ENCODE measurements at places on chromosomes 3 and 15.
A peak's percentile ranks its signal among the peaks of the same experiment; 100 is the strongest.

DNA sequence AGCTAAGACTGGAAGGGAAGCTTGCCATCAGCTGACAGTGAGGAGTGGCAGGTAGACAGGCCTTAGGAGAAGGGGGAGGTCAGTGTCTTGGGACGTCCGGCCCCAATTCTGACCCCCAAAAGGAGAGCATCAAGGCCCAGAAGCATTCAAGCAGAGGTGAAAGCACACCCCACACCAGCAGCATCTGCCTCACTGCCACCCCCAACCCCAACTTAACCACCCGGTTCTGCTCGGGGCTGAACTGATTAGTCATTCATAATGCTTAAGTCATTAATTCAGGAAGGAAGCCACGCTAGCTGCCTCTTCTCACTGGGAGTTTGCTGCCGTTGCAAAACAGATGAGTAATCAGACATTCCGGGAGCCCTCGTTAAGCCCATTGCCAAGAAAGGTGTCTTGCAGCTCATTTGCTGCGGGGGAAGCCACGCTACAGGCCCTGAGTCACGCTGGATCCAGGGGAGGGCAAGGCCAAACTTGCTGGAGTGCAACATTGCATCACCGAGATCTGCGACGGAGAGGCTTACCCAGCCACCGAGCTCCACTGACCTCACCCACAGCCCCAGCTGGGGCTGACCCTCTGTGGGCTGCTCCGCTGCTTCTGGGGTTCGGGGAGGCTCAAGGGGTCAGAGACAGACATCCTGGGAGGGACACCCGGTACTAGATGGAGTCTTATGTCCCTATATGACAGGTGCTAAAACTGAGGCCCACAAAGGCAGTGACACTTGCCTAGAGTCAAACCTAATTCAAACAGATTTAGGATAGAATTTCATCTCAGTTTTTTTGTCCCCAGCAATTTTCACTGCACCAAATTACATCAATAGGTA lies 46.4 kb upstream of the HES1 start:
- DNase-seq, result peak; percentile 71

DNA sequence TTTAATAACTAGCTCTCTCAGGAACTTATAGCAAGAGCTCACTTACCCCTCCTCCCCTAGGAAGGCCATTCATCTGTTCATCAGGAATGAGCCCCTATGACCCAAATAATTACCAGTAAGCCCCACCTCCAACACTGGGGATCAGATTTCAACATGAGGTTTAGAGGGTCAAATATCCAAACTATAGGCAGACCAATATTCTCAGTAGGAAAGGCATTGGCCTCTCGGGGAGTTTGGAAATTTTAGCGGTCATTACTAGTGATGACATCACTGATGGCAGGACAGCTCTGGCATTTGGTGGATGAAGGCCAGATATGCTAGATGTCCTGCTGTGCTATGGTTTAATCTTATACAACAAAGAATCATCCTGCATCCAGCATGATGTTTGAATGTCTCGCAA lies 15.2 kb upstream of the CD47 start:
- DNase-seq, result no peak

- no peak for DNase-seq
Measured at GRCh38 chr3:5231487-5231886, 44.0 kb downstream of the EDEM1 start.

GRCh38 chr3:145951441-145951840 lies 209.5 kb downstream of the PLOD2 start:
- no peak for DNase-seq

GRCh38 chr3:159417761-159418160 lies 570.9 kb upstream of the IL12A start:
- DNase-seq, result no peak

- DNase-seq, result no peak
Measured at GRCh38 chr15:66001717-66002426, 132.6 kb downstream of the RAB11A start.

- DNase-seq, result no peak
Measured at GRCh38 chr3:66320390-66320789, 99.6 kb downstream of the SLC25A26 start.

- no peak for DNase-seq
Measured at GRCh38 chr15:67836477-67836876, 3.4 kb downstream of the RNU6-1 start.

DNA sequence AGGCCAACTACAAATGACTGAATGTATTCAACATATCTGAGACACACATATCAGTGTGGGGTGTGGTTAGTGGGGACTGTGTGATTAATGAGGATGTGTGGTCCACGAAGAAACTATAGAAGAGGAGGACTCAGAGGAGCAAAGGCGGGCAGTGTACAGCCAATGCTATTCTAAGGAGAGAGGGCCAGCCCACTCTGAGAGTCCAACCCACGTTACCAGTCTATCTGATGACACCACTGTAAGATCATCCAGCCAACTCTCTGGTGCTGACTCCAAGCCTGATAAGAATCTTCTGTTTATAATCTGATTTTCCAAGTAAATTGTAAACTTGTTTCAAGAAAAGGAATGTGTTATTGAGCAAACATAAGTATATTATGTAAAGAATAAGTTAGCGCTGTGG lies 47.2 kb downstream of the MCF2L2 start:
- DNase-seq, result no peak

DNA sequence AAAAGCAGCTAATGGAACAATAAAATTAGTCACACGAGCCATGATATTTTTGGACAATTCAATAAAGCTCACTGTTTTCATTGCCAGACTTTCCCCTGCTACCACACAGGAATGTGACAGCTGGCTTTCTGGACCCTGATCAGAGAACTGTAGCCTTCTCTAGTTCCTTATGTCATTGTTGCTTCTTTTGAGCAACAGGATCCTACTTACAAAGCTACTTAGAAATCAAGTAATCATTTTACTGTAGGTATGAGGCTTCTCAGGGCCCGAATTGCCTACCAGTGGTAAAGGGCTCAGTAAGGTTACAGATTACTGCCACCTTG lies 94.3 kb upstream of the AADACL2 start:
- no peak for DNase-seq

DNA sequence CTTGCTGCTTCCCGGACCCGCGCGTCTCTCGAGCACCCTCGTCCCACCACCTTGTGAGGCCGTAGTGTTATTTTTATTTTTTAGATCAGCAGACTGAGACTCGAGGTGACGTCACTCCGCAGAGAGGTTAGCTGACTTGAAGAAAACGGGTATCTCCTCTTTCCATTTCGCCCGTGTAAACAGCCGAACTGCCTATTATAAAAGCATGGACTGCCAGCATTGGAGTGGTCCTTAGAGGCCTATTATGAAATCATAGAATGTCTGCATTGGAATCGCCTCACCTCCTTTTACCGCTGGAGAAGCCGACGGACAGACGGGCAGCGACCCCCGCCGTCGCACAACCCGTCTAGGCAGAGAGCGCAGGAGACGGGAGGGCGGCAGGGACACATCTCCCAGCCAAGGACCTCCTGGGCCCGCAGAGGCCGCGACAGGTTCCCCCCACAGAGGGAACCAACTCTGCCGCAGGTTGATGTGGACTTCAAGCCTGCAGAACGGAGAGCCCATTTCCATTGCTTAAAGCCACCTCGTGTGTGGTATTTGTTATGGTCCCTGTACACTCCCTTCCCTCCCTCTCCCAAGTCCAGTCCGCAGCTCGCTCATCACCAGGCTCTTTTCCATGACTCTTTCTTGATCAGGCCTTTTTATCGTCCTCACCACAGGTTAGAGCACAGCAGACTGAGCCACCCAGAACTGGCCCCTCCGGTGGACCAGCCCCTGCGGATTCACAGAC lies 540 bp upstream of the PPP1R2 start:
- DNase-seq, result peak; percentile 73

DNA sequence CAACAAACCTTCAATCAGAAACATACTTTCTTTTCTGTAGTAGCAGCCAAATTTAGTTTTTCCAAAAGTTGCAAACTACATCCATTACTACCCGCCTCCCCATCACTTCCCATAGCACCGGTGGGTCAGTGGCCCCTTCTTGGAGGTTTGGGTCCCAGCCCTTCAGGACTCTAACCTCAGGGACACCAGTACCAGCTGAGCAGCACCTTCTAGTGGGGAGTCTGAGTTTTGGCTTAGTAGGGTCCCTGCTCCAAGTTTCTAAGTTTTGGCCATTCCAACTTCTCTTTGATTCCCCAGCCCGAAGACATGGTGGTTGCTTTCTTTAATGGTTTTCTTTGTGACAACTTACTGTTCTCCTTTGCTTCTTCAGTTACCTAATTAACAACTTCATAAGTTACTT lies 160.6 kb downstream of the ECT2 start:
- no peak for DNase-seq

- DNase-seq, result no peak
Measured at GRCh38 chr3:144175644-144176425, 204.2 kb downstream of the DIPK2A start.

GRCh38 chr3:165191491-165191890 lies 4.7 kb downstream of the SLITRK3 start:
- DNase-seq, result no peak

GRCh38 chr3:30804984-30805383 lies 89.5 kb downstream of the GADL1 start:
- DNase-seq, result no peak

DNA sequence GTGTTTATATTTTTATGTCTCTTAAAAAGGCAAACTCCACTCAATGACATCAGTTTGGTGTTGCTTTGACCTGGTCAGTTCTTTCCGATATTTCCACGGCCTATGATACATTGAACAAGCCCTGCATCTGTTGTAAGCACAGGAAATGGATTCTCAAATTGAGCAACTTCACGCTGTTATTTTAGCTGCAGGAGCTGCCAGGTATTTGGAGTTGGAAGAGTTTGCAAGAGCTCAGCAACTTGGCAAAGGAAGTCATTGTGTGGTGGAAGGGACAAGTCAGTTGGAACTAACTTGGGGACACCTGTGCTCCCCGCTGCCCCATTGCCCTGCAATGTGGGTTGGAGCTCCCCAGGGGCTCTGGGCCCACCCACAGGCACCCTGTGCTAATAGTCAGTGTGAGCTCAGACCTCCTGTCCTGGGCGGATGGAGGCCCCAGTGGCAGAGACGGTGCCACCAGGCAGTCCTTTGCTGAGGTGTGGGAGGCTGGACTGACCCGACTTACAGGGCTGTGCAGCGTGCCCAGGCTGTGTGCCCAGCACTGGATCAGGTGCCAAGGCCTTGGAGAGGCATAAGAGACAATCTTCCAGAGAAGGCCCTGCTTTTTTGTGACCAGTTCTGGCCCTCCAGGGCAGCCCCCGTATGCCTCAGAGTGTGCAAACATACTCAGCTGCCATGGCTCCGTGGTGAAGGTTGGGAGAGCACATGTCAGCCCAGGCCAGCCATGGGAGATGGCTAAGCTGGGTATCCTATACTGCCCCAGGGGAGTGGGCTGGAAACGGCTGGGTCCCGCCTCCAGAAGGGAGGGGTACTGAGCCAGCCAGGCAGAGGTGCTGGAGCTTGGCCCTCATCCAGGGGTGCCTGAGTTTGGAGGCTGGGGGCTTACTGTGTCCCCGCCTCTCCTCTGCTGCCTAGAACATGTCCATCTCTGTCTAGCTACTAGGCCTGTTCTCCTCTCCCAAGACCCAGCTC lies 43.5 kb downstream of the KY start:
- DNase-seq, result no peak

DNA sequence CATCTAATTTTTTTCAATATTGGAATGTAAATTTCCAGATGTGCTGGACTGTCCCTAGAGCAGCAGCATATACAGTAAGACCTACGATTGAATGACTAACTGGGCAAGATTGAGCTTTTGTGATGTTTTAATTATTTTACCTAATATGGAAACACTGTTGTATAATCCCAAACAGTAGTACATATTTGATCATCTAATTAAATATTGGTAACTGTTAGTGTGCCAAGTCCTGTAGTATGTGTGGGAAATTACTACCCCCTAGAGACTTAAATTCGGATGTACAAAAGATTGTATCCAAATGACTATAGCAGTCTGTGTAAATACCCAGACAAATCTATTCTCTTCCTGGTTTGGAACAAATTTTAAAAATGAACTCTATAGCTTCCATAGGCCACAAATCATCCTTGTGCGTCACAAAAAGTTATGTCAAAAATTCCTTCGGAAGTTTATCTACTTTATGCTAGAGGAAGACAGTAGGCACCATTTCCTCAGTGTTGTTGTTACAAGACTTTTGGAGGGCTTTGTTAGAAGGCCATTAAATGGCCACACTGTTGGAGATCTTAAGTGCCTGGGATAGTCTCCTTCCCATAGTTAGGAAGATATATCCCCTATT lies 41.6 kb downstream of the NKIRAS1 start:
- DNase-seq, result no peak

- DNase-seq, result no peak
Measured at GRCh38 chr3:146739203-146739671, 134.1 kb upstream of the PLSCR5 start.

- DNase-seq, result no peak
Measured at GRCh38 chr3:186964071-186964470, 33.7 kb downstream of the ST6GAL1 start.

DNA sequence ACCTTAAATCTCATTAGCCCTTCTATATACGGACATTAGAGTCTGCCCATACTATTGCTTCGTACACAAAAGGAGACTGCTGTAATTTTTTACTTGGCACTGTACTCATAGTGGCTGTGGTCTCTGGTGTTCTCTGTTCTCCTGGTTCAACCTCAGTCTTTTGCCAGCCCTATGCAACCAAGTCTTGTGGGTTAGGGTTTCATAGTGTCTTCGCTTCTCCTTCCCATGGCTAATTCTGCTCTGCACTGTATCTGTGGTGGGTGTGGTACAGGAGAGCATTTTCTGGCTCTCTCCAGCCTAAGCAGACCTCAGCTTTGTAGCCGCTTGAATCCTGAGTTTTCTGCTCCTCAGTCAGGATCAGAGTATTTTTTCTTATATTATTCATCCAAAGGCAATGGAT lies 981.2 kb downstream of the SQOR start:
- DNase-seq, result no peak

DNA sequence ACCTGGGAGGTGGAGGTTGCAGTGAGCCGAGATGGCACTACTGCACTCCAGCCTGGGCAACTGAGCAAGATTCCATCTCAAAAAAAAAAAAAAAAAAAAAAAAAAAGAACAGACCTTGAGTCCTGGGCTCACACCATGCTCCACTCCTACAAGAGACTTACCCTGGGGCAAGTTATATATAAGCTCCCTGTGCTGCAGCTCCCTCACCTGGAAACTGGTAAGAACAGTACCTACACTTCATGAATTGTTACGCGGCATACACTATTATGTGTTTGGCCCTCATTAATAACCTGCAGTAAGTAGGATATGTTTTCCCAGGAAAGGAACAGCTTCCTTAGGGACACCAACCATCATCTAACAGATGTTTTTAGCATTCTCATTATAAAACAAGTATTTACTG lies 119.6 kb downstream of the FMN1 start:
- no peak for DNase-seq

DNA sequence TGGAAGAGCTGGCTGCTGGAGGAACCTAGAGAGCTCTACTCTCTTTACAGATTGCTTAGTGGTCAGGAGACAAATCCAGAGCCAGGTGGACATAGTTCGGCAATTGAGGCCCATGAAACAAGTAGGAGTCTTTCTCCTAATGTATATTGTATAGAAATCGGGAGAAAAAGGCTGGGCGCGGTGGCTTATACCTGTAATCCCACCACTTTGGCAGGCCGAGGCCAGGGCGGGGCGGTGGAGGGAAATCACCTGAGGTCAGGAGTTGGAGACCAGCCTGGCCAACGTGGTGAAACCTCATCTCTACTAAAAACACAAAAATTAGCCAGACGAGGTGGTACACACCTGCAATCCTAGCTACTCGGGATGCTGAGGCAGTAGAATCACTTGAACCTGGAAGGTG lies 10.8 kb downstream of the RAD54L2 start:
- no peak for DNase-seq

- DNase-seq, result no peak
Measured at GRCh38 chr3:153973722-153974265, 147.4 kb upstream of the ARHGEF26 start.
